Activated naive CD4-positive, alpha-beta T cell (primary cell): ENCODE measurements at places on chromosomes 6 and 20.
A peak's percentile ranks its signal among the peaks of the same experiment; 100 is the strongest.

DNA sequence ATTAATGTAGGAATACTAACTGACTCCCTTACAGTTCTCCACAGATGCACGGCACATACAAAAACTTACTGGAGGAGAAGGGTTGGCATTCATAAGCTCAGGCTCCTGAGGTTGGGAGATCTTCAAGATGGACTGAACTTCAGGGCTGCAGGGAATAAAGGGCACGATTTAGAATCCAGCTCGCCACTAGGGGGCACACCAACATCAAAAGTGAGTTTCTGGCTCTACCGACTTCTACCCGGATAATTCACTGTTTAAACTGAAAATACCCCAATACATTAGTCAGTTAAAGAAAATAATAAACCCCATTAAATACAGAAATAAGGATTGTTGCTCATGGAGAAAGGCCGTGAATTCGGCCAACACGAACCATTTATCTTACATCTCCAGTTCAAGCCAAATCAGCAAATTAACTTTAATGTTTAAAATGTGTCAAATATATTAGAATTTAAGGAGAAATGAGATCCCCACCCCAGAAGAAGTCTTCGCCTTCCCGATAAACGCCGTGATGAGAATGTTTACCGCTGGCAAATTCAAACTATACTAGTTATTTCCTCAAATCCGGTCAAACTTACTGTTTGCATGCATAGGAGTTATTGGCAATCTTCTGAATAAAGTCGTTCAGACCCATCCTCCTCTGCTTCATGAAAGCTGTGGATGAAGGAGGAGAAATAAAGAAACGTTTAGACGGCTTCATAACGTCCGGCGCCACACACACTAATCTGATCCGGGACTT, 121.7 kb upstream of the SLC2A12 start:
- DNase-seq = peak; percentile 83

DNA sequence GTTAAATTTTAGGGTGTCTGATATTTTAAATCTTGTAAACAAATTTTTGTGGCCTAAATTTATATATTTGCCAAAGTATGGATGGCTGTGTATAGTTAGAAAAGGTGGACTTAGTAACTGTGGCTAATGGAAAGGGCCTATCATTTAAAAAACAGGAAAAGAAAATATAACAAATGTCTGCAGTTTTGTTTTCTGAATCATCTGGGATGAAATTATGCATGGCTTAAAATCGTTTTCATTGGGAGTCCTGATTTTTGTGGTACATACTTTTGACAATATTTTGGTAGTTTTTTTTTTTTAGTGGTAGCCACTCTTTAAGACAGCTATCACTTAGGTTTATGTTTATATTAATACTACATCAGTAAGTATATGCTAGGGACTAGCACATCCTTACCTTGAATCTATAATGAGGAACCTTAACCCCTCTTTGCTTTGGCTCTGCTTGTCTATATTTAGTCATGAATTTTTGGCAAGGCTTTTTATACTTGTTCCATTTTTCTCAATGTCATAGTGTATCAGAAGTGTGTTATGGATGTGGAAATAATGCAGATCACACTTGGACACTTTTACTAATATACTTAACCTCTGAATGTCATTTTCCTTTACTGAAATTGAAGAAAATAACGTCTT, 5.6 kb downstream of the ARID1B start:
- DNase-seq = no peak

GRCh38 chr6:41547799-41548097, 1.6 kb downstream of the FOXP4 start:
- DNase-seq = no peak

DNA sequence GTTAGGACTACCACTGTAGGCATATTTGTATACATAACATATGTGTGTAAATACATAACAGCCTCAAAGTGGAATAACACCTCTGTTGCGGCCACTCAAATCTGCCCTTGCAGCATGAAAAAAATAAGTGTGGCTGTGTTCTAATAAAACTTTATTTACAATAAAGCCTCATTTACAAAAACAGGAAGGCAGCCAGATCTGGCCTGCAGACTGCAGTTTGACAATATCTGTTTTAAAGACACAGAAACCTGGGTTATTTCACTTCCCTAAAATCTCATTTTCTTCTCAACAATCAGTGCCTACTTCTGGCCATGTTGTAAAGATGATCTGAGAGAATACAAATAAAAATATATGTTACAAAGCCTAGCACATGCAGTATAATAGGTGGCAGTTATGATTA, 53.9 kb upstream of the SCML4 start:
- no peak for DNase-seq

DNA sequence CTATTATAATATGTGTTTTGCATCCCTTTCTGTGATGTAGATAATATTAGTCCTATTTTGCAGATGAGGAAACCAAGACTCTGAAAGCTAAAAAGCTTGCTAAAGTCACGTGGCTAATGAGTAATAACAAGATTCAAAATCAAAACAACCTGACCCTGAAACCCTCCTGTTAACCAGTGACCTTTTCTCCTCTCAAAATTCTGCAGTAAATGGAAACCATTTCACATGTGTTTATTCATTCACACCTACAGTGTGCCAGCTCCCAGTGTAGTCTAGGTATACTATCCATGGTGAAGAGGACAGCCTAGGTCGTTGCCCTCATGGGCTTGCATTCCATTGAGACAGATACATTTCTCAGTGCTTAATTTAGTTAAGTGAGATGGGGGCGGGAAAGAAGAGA, 30.6 kb upstream of the PHACTR2 start:
- no peak for DNase-seq

DNA sequence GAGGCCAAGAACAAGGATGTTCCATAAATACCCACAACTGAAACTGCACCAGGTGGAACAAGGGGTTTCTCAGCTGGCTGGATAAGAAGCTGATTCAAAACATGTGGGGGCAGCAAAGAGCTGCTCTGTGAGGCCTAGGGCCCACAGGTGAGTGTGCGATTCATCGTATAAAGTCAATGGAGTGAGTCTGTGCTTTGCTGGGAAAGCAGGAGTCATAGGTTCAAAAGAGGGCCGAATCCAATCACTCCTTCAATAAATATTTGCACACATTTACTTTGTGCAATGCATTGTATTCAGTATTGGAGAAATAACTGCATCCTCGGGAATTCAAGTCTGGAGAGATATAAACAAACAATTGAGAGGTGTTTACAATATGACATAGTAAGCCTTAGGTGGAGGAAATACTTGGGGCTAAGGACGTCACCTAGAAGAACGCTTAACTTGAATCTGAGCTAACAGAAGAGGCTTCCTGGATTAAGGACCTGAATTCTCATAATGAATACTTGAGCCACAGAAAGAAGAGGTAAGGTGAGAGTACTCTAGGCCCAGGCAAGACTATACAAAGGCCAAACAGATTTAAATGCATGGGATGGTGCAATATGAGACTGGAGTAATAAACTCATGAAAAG, 83.7 kb upstream of the TMEM30A start:
- no peak for DNase-seq

GRCh38 chr20:63333241-63333836, 27.8 kb downstream of the CHRNA4 start:
- DNase-seq = no peak

GRCh38 chr6:37029249-37029971, 24.0 kb downstream of the FGD2 start:
- no peak for DNase-seq

- DNase-seq = no peak
Measured at GRCh38 chr6:104306211-104306610, 553.5 kb downstream of the HACE1 start.

- no peak for DNase-seq
Measured at GRCh38 chr6:79570129-79571029, 33.1 kb upstream of the LCA5 start.

GRCh38 chr6:125013938-125014660, 51.9 kb downstream of the RNF217 start:
- no peak for DNase-seq

- no peak for DNase-seq
Measured at GRCh38 chr6:81612136-81612535, 140.3 kb downstream of the TENT5A start.

GRCh38 chr6:136969930-136970329, 47.8 kb downstream of the SLC35D3 start:
- no peak for DNase-seq

DNA sequence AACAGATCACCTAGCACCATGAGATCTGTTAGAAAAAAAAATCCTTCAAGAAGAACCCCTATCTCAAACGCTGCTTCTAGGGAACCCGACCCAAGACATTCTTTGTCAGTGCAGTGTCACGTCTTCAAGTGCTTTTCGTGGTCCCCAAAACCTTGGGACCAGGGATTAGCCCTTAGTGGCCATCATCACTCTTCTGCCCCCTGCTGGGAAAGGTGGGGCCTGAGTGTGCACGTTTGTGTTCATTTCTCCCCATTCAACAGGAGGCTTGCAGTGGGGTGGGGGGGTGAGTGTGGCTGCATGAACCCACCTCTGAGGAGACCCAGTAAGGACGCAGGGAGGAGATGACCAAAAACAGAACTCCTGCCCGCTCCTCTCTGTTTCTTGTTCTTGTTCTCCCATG, 218.2 kb upstream of the RNF24 start:
- DNase-seq = no peak

DNA sequence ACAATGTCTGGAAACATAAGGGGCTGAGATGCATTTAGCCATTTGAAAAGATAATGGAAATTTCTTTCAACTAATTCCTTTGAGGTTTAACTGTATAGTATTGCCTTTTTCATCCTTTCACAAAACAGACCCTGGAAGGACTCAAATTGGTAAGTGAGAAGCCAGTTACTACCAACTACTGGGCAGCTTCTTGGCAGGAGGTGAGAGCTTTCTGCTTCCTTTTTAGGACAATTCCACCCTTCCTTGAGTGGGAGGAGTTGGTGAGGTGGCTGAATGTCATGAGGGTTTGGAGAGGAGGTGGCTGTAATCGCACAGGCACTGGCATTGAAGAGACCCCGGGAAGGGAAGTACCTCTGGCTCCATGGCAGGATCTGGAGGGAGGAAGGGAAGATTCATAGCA, 341.1 kb downstream of the NRN1 start:
- DNase-seq = no peak
